ENCODE measurements at places on chromosomes 12 and 14. TPM values are rescaled to one million over a fixed set of nuclear protein-coding genes. Genes with fewer than 3 reads are reported as not detected.

- DNase-seq = no peak
Measured at GRCh38 chr12:131487388-131488124, 223.3 kb upstream of the SFSWAP start.

Gene GLIPR1L2
- 3.6 TPM for polyA plus RNA-seq

DNA sequence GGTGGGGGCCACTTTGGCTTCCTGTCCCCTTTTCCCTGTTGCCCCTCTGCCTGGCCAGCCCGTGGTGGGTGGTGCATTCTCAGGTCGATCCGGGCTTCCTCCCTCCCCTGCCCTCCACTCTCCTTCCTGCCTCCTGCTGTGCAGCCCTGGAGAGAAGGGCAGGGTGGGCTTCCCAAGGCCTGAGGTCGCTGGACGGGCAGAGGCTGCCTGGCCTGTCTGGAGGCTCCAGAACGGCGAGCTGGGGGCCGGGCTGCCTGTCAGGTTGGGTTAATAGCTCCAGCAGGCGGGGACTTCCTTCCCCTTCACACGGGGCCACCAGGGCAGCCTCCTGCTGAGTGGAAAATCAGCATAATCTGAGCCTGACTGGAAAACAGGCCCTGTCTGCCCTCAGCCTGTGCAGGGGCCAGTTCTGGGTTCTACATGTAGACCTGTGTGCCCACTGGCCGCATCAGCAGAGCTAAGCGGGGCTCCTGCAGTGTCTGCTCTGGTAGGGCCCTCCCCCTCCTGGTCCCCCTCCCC is 11.3 kb downstream of the KIF26A start:
- DNase-seq = peak; percentile 53

DNA sequence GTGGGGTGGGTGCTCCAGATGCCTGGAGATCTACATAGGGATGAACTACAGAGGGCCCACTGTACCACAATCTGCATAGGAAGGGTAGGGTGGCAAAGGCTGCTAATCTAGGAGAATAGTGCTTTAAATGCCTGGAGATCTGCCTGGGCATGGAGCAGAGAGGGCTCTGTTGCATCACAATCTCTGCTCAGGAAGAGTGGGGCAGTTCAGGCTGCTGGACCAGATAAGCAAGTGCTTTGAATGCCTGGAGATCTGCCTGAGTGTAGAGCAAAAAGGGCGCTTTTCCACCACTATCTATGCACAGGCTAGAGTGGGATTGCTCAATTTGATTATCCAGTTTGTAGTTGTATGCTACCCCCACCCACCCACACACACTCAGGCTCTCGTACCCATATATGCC is 886.3 kb upstream of the SEL1L start:
- no peak for DNase-seq

Gene KRT85
- polyA plus RNA-seq = 0.06 TPM

Gene AICDA
- polyA plus RNA-seq = 0.09 TPM

- no peak for DNase-seq
Measured at GRCh38 chr12:67070307-67070600, 198.9 kb upstream of the CAND1 start.

Gene DENND5B
- polyA plus RNA-seq = 6.5 TPM

DNA sequence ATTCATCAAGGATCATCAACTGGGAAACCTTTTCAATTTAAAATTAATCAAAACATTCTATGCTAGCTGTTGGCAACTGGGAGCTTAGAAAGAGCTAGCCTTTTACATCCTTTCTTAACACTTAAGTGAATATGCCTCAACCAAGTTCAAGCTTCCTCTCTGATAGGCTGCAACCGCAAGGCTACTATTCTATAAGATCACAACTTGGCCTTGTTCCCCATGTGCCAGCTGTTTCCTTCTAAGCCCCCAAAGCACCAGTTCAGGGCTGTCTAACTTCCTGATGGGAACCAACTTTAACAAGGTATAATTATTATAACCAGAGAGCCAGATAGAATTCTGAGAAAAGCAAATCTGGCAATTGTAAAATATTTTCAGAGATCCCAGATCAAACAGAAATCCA is 37.0 kb downstream of the KCNC2 start:
- no peak for DNase-seq

GRCh38 chr14:35212471-35213142 is 79.6 kb upstream of the PSMA6 start:
- no peak for DNase-seq

Gene ANO6
- polyA plus RNA-seq = 73.6 TPM
